ENCODE measurements at places on chromosomes 6 and 20.

GRCh38 chr20:42338294-42339201 is 720.4 kb upstream of the CHD6 start:
- no peak for DNase-seq

GRCh38 chr6:121765060-121765459 is 329.6 kb downstream of the GJA1 start:
- no peak for DNase-seq

DNA sequence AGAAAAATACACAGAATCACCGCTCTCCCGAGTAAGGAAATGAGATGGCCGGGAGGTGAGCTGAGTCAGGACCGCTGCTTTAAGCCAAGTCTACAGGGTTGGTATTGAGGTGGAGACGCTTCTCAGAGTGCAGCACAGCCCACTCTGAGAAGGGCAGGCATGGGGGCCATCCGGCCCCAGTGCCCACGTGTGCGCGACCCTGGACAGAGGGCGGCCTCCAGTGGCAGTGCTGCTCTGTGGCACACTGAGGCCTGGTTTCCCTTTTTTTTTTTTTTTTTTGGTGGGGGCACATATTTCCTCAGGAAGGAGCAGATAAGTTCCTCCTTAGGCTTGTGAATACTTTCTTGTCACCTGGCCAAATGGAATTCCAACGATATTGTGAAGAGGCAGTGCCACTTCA is 88.8 kb downstream of the FOXC1 start:
- no peak for DNase-seq

DNA sequence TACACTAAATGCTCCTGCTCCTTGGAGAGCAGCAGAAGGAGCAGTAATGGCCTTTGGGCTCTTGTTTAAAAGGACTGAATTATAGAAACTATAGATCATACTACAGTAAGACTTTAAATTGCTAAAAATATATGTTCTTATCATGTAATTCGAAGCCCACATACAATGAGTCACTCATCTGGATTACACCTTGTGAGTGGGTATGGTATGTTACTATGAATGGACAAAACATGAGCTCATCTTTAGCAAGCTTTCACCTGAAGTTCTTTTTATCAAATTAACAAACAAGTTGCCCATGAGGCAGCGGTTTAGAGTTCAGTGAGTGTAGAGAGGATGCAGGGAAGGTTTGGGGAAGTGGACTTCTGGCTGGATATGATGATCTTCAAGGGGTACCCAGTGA is 114.4 kb upstream of the CCN2 start:
- DNase-seq: no peak

DNA sequence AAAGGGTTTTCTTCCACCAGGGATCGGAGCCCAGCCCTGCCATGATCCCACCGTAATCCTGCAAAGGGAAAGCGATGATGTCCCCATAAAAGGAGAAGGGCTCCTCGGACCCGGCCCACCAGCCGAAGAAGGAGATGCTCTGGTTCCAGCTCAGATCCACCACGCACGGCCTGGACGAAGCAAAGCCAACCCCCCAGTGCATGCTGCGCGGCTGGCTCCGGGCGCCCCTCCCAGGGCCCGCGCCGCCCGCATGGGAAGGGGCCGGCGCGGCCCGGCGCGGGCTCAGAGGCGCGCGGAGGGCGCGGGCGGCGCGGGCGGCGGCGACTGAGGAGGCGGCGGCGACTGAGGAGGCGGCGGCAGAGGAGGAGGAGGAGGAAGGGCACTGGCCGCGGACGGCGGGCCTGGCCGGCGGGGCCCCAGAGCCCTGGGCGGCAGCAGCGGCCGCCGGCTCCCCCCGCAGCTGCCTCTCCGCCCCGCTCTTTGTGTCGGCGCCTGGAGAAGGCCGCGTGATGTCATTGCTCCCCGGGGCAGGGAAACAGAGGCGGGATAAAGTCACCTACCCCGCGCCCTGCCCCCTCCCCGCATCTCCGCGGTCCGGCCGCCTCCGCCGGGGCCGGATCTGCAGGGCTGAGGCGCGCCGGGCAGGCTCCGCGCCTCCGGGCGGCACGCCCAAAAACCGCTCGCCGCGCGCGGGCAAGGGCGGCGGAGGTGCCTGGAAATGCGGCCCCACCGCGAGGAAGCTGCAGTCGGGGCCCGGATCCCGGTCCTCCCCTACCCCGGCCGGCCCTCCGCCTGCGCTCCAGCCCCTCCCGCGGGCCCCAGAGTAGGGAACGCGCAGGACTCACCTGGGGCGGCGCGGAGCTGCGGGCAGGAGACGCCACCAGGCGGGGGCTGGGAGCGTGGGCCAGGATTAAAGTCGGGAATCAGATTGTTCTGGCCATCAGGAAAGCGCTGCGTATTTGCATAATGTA is at the start of gene FAXC:
Gene FAXC (minus strand): TSS at position 504 of the 971 bp plus-strand sequence. CDS start 302 bp downstream, at position 202.
- no peak for DNase-seq

- DNase-seq: no peak
Observed at GRCh38 chr6:157898169-157898568, 75.1 kb downstream of the SNX9 start.

DNA sequence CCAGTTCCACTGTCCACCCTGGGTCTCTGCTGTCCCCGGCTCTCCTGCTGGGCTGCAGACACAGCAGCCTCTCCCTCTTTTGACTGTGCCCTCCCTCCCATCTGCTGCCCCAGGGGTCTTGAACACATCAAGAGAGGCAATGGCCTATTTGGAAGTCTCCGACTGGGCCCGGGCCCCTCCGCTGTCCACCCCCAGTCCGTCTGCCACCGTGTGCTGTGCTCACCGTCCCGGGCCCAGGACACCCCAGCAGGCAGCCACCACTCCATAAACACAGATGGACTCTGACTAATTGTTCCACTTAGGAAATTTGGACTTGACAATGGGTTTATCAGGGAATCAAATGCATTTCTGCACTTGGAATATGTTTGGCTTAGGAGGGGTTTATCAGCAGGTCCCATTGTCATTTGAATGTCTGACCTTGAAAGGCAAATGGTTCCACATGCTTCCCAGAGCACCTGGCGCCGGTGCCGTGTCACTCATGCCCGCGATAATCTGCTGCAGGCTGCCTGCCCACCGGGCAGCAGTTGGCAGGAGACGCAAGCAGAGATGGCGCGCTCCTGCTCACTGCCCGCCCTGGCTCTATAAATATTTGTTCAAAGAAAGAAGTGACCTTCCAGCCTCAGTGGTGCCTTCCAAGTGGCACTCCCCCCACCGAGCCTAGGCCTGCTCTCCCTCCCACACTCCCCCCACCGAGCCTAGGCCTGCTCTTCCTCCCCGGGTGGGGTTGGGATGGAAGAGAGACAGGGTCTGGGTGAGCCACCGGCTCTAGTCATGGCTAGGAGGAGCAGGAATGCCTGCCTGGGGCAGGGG is 18.8 kb upstream of the FRMD1 start:
- DNase-seq: no peak

GRCh38 chr6:79525272-79526100 is 11.7 kb downstream of the LCA5 start:
- DNase-seq: no peak

- no peak for DNase-seq
Observed at GRCh38 chr6:159761129-159761872, 544 bp upstream of the ACAT2 start.

Measured in NCI-H446 (cell line).